ENCODE measurements at places on chromosomes 6 and 20.

- DNase-seq = peak; percentile 84
- no peaks in the 10 kb centered on the region for H3K27me3 ChIP-seq
- H3K4me1 ChIP-seq = peaks cover 15% of the 10 kb centered on the region
- peak overlapping the region; percentile 49 for H3K27ac ChIP-seq
- H3K36me3 ChIP-seq = no peaks in the 10 kb centered on the region
These were observed 8.8 kb upstream of the PIM1 start for GRCh38 chr6:37160922-37161778.

- no peak overlapping the region for H3K4me3 ChIP-seq
- DNase-seq = no peak
- no peaks in the 10 kb centered on the region for H3K36me3 ChIP-seq
- H3K27me3 ChIP-seq = no peaks in the 10 kb centered on the region
These were observed 278.8 kb downstream of the HDGFL1 start for GRCh38 chr6:22848121-22848520.

- H3K36me3 ChIP-seq = no peaks in the 10 kb centered on the region
- H3K27me3 ChIP-seq = no peaks in the 10 kb centered on the region
- DNase-seq = no peak
- peaks cover 14% of the 10 kb centered on the region for H3K4me1 ChIP-seq
- no peak overlapping the region for H3K4me3 ChIP-seq
- H3K27ac ChIP-seq = no peak overlapping the region
These were observed 24.5 kb downstream of the MAP7 start for GRCh38 chr6:136525586-136526195.

DNA sequence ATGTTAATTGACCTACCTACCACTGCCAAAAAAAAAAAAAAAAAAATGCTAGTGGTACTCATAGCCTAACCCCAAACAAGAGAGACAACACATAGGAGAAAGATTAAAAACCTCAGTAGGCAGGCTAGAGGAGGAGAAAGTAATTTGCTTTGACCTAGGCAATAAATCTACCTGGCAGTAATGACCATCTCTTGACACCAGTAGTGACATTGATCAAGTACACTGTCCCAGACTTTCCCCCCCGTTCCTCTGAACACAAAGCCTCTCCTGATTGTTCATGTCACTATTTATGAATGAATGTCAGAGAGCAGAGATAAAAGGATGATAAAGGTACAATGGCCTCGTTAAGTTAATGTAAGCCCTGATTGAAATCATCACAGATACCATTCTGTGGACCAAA, 746.8 kb downstream of the CBLN4 start:
- H3K4me3 ChIP-seq = no peak overlapping the region
- no peaks in the 10 kb centered on the region for H3K36me3 ChIP-seq
- no peak for DNase-seq
- no peaks in the 10 kb centered on the region for H3K27me3 ChIP-seq
- no peak overlapping the region for H3K27ac ChIP-seq

GRCh38 chr6:53041356-53041755, 23.8 kb upstream of the FBXO9 start:
- peak overlapping the region; percentile 54 for H3K4me3 ChIP-seq
- DNase-seq = peak; percentile 75
- H3K36me3 ChIP-seq = peaks cover 11% of the 10 kb centered on the region

DNA sequence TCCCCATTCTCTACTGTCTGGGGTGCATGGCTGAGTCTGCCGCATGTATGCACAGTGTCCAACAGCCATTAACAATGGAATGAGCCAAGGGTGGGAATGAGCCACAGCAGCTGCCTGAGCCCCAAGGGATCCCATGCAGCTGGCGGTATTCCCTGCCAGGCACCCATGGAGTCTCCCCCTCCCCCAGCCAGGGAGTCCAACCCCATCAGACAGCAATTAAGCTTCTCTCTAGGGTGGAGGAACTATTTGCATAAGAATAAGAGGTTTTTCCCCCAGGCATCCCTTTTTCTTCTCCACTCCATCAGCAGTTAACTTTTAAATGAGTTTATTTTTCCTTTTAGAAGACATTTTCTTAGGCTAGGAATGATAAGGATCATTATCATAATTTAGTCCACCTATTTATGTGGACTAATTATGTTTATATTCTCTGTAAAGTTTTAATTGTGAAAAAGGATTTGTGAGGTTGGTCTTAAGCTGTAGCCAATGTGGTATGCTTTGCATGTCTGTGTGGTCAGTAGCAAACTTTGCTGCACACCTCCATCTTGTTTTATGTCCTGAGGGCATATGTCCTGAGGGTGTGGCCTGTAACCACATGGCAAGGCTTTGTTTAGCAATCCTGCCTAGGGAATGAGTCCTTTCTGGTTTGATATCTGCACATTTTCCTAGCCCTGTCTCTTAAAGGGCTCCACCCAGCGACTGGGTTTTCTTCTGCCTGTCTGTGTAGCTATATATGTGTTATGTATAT, 158.9 kb upstream of the OLIG3 start:
- H3K36me3 ChIP-seq = no peaks in the 10 kb centered on the region
- DNase-seq = no peak
- no peak overlapping the region for H3K4me3 ChIP-seq
- H3K27me3 ChIP-seq = peaks cover 4% of the 10 kb centered on the region
- H3K27ac ChIP-seq = no peak overlapping the region
- 0 out of 2 replicates have a peak, but pooled peaks cover 5% of the 10 kb centered on the region for H3K4me1 ChIP-seq

DNA sequence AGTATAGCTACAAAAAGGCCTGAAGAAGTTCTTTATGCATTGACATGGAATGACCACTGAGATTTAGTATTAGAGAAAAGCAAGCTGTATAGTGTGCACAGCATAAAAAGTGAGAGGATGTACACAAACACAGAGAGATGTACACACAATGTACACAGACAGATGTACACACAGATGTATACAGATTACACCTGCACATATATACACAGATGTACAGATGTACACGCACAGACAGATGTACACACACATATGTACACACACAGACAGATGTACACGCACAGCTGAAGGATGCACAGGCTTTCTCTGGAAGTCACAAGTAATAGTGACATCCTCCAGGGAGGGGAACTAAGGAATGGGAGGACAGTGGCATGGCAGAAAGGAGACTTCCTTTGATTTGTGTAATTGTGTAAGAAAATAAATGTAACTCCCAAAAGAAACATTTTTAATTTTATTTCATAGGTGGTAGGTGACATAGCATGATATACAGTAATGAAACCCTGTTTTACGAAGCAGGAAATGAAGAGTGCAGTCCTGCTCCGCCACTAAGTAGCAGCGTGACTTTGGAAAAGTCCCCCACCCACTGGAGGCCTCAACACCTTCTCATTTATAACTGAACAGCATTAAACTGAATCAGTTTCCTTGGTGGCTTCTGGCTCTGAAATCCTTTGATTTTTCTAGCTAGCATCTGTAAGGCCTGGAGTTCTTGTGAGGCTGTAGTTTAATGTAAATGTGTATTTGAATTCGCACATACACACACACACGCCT, 14.1 kb downstream of the NFATC2 start:
- H3K27ac ChIP-seq = no peak overlapping the region
- no peak overlapping the region for H3K4me3 ChIP-seq
- no peak for DNase-seq
- peaks cover 15% of the 10 kb centered on the region for H3K4me1 ChIP-seq
- no peaks in the 10 kb centered on the region for H3K36me3 ChIP-seq

DNA sequence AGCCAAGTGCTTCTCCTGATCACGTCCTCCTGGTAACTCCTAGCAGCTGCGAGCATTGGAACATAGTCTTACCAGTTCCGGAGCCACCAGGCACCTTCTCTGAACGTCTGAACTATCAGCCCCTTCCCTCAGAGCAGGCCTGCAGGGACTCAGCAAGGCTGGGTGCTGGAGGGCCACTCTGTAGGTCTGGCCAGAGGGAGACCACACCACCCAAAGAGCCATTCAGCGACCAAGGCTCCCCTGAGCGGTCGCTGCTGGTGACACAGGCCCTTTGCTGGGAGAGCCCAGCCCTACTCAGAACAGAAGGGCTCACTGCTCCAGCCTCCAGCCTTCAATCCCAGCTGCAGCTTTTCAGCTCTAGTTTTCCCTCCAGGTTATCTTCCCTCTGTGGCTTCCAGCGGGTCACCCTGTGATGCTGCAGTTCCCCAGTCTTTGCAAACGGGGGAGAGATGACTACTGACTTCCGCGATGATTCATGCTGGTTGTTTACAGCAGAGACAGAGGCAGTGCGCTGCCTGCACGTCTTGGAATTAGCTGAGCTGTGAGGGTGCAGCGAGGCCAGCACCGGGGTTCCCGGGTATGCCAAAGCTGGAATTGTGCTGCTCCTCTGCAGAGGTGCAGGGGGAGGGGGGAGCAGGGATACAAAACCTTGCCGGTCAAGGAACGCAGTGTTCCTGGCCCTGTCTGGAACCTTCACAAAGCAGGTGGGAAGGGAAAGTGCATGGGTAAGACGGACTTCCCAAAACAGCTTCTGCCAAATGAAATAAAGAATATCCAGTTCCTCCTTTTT, 161.4 kb downstream of the LY86 start:
- H3K4me3 ChIP-seq = peak overlapping the region; percentile 44
- no peaks in the 10 kb centered on the region for H3K36me3 ChIP-seq
- peak overlapping the region; percentile 50 for H3K27ac ChIP-seq
- H3K27me3 ChIP-seq = no peaks in the 10 kb centered on the region
- peak; percentile 95 for DNase-seq

DNA sequence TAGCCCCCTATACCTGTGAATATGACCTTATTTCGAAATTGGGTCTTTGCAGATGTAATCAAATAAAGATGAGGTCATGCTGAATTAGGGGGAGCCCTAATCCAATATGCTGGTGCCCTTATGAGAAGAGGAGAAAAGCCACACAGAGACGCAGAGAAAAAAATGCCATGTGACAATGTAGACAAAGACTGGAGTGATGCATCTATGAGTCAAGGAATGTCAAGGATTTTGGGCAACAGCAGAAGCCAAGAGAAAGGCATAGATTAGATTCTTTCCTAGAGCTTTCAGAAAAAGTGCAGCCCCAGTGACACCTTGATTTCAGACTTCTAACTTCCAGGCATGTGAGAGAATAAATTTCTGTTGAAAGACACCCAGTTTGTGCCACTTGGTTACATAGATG, 47.4 kb upstream of the HS3ST5 start:
- no peak for DNase-seq
- no peak overlapping the region for H3K4me3 ChIP-seq
- no peaks in the 10 kb centered on the region for H3K4me1 ChIP-seq
- H3K27ac ChIP-seq = no peak overlapping the region
- H3K36me3 ChIP-seq = no peaks in the 10 kb centered on the region
- no peaks in the 10 kb centered on the region for H3K27me3 ChIP-seq

DNA sequence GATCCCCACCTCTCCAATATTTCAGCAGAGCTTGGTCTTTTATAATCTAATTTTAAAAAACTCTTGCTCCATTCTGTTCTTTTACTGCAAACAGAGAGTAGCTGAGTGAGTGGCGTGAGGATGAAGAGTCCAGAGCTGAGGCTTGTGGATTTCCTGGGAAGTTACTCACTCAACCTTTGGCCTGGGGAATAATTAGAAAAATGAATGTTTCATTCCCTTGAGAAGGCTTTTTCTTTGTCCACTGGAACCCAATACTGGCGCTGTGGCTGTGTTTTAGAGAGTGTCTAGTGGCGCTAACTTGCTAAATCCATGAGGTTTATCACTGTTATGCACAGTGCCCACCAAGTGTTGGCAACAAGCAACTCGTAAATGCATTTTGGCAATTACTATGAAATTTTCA, 251.5 kb downstream of the HIVEP2 start:
- H3K27ac ChIP-seq = peak overlapping the region; percentile 96
- H3K4me1 ChIP-seq = peaks cover 32% of the 10 kb centered on the region
- peak overlapping the region; percentile 63 for H3K4me3 ChIP-seq
- peak; percentile 87 for DNase-seq
